Cardiac fibroblast (primary cell): ENCODE measurements at places on chromosomes 16 and 17.

GRCh38 chr17:57143361-57143760 lies 58.3 kb downstream of the AKAP1 start:
- DNase-seq, result no peak

- DNase-seq, result no peak
Observed at GRCh38 chr17:43823350-43824084, 9.4 kb downstream of the MPP3 start.

- no peak for DNase-seq
Observed at GRCh38 chr16:71883168-71883848, 674 bp downstream of the ZNF821 start.

- peak; percentile 22 for DNase-seq
Observed at GRCh38 chr16:77564791-77565390, 130.1 kb upstream of the ADAMTS18 start.

DNA sequence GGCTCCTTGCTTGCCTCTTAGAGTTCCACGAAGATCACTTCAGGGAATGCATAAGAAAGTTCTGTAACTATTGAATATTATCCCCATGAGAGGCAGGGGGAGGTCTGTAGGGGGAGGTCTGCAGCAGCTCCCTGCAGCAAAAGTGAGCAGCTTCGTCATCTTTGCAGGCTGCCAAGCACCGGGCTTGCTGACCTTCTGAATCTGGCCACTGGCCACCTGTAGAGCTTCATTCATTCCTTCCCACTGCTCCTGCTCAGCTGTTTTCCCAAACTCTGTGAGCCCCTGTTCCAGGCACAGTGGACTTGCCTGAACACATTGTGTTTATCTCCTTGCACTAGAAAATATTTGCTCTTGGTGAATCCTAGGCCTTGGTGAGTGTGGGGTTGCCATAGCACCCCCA lies 443.3 kb downstream of the HAPSTR1 start:
- DNase-seq, result no peak

GRCh38 chr16:65658349-65658748 lies 536.5 kb upstream of the CDH11 start:
- DNase-seq, result peak; percentile 87
